Caki2 (cell line): ENCODE measurements at places on chromosomes 4 and X.

GRCh38 chrX:132955690-132956089 is 2.7 kb downstream of the HS6ST2 start:
- no peak for DNase-seq

DNA sequence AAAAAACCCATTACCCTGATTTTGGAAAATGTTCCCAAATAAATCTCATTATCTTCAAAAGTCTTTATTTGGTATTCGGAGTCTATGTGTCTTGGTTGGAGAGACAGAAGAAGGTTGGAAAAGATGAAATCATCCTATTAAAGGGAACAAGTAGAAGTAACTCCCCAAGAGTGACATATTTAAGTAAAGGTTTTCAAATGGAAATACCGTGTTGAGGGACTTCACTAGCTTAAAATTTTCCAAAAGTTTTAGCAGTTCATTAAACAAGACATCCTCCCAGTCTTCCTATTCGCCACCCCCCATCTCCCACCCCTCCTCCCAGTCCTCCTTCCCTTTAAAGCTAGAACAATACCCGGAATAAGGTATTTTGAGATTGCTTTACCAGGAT is 62.7 kb upstream of the CCDC160 start:
- DNase-seq: no peak

DNA sequence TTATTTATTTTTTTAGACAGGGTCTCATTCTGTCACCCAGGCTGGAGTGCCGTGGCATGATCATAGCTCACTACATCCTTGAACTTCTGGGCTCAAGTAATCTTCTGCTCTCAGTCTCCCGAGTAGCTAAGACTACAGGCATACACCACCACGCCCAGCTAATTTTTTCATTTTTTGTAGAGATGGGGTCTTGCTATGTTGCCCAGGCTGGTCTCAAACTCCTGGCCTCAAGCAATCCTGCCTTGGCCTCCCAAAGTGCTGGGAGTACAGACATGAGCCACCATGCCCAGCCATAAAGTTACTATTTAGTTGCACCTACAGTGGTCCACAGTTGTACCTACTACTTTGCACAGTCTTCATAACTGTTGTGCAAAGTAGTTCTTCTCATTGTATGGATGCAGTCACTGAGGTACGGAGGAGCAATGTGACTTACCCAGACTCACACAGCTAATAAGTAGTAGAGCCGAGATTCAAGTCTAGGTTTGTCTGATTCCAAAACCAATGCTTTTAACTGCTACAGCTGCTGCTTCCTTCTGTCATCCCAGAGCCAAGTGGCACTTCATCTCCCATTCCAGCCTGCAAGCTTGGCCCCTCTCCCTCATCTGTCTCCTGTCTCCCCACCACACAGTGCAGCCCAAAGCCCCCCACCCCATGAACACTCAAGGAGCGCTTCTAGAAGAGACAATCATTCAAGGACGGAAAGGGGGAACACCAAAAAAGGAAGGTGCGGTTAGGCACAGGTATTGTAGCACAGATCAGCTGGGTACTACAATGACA is 24.0 kb upstream of the IQSEC2 start:
- DNase-seq: no peak

DNA sequence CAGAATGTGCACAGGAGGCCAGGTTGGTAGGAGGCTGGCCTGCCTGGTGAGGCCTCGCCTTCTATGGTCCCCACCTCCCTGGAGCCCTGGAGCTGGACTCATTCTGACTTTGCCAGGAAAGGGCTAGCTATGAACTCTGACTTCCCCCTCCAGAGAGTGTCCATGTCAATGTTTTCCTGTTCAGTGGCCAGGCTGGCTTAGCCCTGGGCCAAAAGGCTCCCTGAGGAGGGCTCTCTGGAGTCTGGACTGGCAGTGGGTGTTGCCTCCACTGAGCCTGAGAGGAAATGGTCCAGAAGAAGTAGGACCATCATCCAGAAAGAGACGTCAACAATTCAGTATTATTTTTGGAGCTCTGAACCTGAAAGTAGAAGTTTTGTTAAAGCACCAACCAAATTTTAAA is 178.7 kb downstream of the CHIC2 start:
- DNase-seq: no peak

DNA sequence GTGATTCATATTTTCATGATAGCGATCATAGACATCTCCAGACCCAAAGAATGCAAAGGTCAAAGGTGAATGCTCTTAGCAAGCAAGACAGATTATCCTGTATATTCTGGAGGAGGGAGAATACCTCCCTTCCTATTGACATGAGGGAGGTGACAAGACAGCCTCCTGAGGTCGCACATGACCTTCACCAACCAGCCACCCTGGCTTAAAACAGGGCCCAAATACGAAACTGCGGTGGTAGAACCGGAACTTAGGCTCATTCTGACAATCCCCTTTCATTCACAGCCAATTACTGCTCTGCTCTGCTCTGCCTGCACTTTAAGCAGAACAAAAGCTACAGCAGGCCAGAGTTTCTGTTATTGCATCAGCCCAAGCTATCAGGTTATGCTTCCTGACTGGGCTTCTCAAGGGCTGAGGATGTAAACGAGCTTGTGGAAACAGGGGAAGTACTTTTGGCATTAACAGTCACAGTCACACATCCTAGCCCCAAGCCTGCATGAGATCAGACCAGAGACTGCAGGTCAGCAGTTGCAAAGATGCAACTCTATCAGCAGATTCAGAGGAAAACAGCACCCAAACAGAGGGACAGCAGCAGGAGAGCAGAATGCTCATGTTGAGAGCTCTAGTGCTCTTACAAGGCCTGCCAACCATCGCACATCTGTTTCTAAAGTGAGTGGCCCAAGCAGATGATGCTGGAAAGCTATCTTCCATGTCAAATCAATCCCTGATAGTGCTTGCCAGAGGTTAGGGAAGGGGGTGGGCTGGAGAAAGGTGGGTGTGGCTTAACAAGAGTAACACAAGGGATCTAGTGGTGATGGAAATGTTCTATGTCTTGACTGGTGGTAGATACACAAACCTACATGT is 51.3 kb upstream of the MAP3K15 start:
- no peak for DNase-seq

DNA sequence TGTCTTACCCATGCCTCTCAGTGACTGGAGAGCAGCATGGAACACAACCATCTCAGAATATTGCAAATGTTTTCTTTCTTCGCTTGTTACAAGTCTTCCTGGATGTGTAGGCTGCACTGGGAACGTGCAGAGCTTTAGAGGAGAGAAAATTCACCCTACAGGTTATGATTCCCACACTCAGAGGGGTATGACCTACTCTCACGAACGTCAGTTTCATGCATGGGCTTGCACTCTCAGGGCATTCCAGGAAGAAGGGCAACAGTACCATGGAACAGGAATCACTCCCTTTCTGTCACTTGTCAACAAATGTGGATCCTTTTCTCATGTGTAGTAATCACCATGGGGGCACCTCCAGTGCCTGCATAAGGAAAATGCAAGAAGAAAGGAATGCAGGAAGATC is 75.8 kb downstream of the NBDY start:
- DNase-seq: no peak

GRCh38 chr4:144267084-144267483 is 126.6 kb upstream of the GYPA start:
- no peak for DNase-seq

GRCh38 chr4:139564502-139564901 is 8.5 kb upstream of the SETD7 start:
- DNase-seq: no peak

DNA sequence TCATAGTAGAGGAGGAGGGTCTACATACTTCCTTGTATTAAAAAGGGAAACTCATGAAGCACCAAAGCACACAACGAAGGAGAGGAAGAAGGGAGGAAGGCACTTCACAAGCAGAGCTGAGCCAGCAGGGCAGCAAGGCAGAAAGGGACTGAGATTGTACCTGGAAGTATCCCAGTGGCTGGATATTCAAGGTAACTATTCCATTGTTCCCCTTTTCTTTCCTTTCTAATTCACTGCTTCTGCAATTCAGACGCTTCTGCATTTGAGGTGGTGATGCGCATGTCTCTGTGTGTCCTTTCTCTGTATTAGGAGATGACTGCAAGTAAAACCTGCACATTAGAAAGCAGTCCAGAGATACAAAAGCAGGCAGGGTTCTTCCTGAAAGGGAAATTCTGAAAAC is 54.9 kb downstream of the UBQLN2 start:
- no peak for DNase-seq

- DNase-seq: no peak
Observed at GRCh38 chrX:108163333-108164082, 71.9 kb downstream of the ATG4A start.

GRCh38 chr4:154478547-154478946 is 13.1 kb downstream of the DCHS2 start:
- DNase-seq: no peak

- no peak for DNase-seq
Observed at GRCh38 chrX:130253916-130254315, 14.8 kb downstream of the ZNF280C start.

DNA sequence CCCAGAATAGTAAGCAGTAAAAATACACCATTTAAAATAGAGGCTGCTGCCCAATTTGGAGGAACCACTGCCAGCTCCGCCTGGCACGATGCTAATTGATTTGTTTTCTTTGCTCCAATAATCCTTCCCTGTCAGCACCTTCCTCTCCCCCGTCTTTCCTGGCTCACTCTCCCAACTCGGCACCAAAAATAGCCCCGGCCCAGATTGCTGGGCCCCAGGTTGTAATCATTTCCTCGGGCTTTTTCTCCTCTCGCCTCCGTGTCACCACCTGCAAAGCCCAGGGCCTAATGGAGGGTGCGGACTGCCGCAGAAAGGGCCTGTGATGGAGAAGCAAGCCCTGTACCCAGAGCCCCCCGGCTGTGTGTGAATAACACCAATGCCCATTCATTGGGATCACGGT is 197.6 kb upstream of the PSAPL1 start:
- DNase-seq: no peak

DNA sequence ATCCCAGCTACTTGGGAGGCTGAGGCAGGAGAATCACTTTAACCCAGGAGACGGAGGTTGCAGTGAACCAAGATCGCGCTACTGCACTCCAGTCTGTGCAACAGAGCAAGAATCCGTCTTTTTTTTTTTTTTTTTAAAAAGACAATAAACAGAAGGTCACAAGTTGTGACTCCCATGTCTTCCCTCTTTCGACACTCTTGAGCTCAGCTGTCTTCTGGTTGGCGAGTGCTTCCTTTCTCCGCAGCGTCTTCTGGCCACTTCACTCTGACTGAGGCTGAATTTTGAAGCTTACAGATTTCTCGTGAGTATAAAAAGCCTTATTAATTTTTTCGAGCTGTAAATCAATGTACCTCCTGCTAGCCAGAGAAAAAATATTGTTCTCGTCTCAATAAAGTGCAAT is 124.9 kb downstream of the STOX2 start:
- no peak for DNase-seq

DNA sequence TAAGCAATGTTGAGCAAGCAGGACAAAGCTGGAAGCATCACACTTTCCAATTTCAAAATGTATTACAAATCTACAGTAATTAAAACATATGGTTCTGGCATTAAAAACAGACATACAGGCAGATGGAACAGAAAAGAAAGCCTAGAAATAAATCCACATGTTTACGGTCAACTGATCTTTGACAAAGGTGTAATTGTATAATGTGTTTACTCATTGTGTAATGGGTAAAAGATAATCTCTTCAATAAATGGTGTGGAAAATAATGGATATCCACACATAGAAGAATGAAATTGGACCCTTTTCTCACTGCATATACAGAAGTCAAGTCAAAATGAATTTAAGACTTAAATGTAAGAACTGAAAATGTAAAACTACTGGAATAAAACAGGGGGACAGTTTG is 394.2 kb downstream of the ANKRD50 start:
- DNase-seq: no peak

DNA sequence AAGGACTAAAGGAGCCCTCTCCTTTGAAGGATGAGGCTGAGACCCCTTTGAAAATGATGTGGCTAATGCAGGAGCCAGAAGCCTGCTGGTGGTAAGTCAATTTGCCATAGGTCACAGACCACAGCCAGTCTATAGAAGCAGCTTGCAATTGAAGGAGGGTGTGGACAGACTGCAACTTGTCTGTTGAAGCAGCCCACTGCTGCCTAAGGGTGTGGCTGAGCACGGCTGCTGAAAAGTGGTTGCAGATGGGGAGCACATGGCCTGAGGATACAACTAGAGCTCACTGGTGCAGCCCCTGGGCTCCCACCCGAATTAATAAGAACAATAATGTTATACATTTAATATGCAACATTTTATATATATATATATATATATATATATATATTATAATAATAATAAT is 11.4 kb upstream of the EXOC1L start:
- no peak for DNase-seq

DNA sequence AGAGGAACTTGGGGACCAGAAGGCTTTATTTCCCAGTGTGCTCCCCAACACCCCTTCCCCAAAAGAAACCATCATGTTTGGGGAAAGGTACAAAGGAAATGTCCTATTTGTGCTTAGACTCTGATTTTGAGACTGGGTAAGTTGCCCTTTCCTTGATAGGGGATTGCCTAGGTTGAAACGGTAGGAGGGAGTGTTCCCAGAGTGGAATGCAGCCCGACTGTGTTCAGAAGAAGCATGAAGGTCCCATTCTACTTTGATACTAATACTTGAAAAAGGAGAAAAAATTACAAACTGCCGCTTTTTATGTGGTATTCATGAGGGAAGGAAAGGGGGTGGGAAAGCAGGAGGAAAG is 32.4 kb upstream of the TMEM131L start:
- DNase-seq: no peak

DNA sequence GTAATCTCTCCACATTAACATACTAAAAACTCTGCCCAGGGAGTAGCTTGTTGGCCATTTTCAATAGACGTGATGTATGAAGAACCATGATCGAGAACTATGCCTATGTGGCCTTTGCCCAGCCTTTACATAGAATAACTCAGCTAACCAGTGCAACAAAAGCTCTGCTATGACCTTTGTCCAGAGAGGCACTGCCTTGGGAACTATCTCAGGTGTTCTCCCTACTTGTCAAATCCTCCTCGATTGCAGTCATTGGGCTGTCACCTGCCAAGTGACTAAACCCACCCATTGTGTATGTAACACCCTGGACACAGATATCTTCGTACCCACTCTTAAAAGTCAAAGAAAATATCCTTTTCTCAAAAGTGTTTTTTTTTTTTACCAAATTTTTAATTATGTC is 610.3 kb upstream of the GALNTL6 start:
- no peak for DNase-seq

GRCh38 chrX:17939724-17940123 is 78.6 kb upstream of the RAI2 start:
- DNase-seq: no peak

- DNase-seq: no peak
Observed at GRCh38 chrX:132639446-132639845, 150.6 kb upstream of the MBNL3 start.

GRCh38 chr4:73001885-73002284 is 67.6 kb downstream of the COX18 start:
- DNase-seq: no peak

- no peak for DNase-seq
Observed at GRCh38 chr4:185182239-185182638, 21.6 kb downstream of the CFAP97 start.

- DNase-seq: no peak
Observed at GRCh38 chrX:151552743-151553142, 10.7 kb upstream of the PASD1 start.

- DNase-seq: peak; percentile 4
Observed at GRCh38 chr4:90128961-90129495, 1.8 kb downstream of the CCSER1 start.

- no peak for DNase-seq
Observed at GRCh38 chrX:13307041-13307440, 12.8 kb downstream of the ATXN3L start.

- DNase-seq: no peak
Observed at GRCh38 chrX:86805241-86805640, 657.0 kb downstream of the DACH2 start.

- no peak for DNase-seq
Observed at GRCh38 chr4:8041868-8042267, 102.2 kb upstream of the AFAP1 start.
